ENCODE measurements at places on chromosomes 6 and 20.

GRCh38 chr20:19769507-19769906 is 11.4 kb downstream of the RIN2 start:
- DNase-seq = no peak

DNA sequence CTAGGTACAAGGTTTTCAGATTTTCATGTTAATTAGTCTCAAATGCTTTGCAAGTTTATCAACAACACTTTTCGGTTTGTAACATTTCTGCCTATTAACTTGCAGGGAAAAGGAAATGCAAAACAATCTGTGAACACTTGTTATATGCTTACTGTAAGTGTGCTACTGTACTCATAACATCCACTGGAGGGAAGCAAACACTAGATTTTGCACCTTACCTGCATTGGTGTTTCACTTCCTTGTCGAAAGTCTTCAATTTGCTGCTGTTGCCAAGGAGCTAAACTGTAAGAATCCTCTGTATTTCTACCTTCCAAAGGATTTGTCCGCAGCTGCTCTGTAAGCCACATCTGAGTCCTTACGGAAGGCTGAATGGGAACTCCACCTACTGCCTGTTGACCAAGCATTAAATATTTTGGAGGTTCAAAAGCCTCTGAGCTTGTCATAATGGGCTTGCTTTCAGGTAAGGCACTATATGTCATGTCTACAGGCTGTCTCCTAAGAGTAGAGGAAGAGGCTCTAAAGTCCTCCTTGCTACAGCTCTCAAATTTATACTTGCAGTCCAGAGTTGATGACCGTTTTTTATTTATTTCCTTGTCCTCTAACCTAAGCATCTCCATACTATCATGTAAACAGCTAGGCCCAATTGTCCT is 17.3 kb downstream of the PLN start:
- no peak for DNase-seq

DNA sequence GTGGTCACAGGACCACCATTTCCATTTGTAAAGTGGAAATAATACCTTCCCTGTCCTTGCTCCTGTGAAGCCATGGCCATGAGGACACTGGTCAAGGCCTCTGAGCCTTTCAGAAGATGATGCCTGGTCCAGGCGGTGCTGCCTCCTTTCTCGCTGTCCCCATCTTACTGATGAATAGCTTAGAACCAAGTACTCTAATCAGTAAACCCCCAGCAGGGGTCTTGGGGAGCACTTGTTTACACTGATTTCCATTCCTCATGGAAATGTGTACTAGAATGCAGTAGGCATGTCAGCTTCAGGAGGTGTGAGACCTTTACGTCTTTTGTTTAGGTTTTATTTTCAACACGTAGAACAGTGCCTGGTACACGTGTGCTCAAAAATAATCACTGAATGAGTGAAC is 75.1 kb downstream of the DZANK1 start:
- no peak for DNase-seq

- DNase-seq = no peak
Measured at GRCh38 chr6:75188221-75188925, 17.5 kb downstream of the COL12A1 start.

GRCh38 chr6:14144678-14145113 is 27.1 kb downstream of the CD83 start:
- DNase-seq = no peak

GRCh38 chr6:97215157-97215769 is 67.8 kb downstream of the MMS22L start:
- DNase-seq = no peak

DNA sequence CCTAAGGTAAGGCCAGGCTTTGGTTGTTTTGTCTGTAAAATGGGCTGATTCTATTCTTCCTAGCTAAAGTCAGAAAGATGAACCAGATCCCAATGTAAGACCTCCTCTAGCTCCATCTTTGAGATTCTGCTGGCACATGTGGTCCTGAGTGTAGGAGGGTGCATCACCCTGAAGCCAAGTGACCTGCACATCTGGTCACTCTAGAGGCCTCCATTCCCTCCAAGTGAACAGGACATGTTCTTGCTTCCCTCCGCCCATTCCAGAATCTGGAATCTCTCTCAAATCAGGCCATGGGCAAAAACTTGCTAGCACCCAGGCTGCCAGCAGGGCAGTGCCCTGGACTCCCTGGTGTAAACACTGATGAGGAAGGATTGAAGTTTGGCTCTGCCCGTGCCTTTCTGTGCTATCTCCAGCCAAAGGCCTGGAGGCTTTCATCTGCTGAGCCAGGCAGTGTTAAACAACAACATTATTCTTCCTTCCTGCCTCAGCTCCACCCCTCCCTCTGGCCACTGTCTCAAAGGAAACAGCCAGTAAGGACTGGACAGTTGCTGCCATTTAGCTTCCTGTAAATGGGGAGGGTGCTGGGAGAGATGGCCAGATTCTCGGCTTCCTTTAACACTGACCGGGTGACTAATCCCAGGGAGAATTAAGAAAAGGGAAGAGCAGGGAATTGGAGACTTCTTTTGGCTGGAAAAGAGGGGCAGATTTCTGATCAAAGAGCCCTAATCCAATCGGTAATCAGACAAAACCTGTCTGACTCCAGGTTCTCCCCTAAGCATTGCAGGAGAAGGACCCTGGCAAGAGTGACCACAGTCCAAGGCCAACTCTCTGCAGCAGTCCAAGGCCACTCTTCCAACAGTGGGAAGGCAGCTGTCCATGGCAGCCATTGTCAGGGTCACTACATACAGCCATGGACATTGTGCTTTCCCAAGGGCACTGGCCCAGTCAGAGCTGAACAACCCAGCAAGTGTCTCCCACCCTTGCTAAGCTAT is 19.5 kb upstream of the ADGRF1 start:
- DNase-seq = no peak

DNA sequence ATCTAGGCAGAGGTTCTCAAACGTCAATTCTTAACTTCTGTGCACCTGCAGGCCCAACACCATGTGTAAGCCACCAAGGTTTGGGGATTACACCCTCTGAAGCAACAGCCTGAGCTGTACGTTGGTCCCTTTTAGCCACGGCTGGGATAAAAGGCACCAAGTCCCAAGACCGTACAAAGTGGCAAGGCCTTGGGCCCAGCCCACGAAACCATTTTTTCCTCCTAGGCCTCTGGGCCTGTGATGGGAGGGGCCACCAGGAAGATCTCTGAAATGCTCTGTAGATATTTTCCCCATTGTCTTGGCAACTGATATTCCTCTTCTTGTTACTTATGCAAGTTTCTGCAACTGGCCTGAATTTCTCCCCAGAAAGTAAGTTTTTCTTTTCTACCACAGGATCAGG is 4.5 kb upstream of the FAM184A start:
- no peak for DNase-seq

GRCh38 chr6:29035951-29036350 is 9.0 kb downstream of the OR2W1 start:
- no peak for DNase-seq

DNA sequence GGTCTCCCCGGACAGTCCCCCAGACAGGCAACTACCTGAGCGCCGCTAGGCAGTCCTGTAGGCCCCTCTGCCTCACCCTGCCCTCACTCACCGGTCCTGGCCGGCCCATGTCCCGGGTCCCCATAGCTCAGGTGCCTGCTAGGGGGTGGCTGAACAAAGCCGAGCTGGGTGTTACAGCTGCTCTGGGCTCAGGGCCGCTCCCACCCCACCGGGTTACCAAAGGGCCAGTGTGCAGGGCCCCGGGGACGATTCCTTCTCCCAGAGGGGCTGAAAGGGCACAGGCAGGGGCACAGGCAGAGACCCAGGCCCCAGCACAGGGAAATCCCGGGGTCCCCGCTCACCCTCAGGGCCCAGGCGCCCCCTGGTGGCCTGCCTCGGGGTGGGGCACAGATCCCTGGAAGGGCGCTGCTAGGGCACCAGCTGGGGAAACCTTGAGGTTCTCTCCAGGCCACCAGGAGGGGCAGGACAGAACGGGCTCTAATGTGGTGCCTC is 118.4 kb downstream of the GRM4 start:
- DNase-seq = no peak
